ENCODE measurements at places on chromosomes 11 and 22.

DNA sequence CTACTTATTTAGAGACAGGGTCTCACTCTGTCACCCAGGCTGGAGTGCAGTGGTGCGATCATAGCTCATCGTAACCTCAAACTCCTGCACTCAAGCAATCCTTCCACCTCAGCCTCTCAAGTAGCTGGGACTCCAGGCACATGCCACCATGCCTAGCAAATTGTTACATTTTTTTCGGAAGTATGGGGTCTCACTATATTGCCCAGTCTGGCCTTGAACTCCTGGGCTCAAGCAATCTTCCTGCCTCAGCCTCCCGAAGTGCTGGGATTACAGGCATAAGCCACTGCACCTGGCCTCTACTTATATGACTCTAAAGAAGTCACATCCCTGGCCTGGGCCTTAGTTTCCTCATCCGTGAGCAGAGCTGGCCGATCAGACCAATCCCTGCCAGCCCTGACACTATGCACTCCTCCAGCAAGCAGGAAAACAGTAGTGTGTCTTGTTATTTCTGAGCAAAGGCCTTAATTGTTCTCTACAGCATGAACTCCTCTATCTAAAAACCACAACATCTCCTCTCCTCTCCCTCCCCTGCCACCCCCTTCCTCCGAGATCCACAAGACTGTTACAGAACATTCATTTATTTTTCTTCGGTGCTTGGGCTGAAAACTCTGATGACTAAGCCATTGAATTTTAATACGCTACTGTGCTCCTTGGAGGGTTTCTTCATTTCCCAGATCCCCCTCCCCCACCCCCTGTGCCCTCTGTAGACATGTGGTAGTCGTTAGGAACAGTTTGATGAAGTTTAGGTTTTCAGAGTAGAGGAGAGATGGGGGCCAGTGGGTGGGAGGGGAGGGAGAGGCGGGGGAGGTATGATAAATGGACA is 91.5 kb downstream of the ABTB2 start:
- no peak for DNase-seq

DNA sequence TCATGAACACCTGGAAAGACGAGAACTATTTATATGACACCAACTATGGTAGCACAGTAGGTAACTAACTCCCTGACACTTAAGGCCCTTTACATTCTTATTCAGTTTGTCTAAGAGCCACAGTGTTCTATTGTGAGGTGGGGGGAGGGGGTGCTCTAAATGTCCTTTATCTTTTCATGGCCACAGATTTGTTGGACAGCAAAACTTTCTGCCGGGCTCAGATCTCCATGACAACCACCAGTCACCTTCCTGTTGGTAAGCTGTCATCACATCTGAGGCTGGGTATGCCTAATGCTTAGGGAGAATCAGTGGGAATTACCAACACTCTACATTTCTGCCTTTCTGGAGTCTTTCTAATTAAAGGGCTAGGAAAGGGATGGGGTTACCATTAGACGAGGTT is 30.7 kb downstream of the EHF start:
- no peak for DNase-seq

- DNase-seq = no peak
Observed at GRCh38 chr22:28915969-28916368, 32.6 kb downstream of the ZNRF3 start.

- DNase-seq = no peak
Observed at GRCh38 chr11:121842192-121842585, 273.8 kb downstream of the BLID start.

DNA sequence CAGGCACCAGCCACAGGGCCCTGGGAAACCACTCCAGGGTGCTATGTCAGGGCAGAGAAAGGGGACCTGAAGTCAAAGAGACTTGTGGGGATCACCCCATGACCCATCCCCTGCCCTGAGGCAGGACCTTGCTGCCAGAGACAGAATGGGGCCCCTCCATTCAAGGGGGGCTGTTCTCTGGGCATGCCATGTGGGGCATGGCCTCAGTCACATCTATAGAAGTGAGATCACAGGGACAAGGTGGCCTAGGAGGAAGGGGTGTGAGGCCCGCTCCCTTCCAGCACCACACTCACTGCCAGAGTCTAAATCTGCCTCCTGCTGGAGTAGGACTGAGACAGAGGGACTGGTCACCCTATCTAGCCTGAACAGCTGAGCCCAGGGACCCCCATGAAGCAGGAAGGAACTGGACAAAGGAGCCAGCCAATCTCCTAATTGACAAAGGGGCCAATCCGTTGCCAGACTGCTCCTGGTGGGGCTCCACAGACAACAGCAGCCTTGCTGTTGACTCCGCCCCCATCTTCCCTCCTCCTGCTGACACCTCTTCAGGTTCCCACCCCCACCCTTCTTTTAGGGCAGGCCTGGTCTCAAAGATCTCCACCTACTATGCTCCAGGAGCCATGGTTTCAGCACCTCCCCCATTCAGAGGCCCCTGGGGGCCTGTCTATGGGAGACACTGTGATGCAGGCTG is 26.0 kb downstream of the NEAT1 start:
- DNase-seq = no peak

DNA sequence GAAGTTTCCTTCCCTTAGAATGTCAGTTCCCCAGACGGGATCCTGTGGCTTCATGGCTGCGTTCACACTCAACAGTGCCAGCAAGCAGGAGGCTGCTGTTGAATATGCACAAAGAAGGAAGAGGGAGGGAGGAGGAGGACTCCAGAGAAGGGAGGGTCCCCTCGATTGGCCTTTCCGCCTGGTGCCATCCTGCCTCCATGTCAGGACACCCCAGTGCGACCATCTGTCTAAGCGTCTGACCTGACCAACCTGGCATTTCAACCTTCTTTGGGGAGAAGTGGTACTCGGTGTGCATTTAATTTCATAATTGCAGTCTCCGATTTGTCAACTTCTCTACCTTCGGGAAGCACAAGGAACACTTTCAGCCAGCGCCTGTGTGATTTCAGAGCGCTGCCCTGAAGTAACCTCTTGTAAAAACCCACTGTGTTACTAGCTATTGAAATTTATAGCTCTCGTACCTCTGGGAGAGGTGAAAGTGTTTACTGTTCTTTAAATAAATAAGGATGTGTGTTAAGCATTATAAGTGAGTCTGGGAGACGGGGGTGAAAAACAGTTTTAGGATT is 1491.9 kb downstream of the TBC1D22A start:
- DNase-seq = no peak

DNA sequence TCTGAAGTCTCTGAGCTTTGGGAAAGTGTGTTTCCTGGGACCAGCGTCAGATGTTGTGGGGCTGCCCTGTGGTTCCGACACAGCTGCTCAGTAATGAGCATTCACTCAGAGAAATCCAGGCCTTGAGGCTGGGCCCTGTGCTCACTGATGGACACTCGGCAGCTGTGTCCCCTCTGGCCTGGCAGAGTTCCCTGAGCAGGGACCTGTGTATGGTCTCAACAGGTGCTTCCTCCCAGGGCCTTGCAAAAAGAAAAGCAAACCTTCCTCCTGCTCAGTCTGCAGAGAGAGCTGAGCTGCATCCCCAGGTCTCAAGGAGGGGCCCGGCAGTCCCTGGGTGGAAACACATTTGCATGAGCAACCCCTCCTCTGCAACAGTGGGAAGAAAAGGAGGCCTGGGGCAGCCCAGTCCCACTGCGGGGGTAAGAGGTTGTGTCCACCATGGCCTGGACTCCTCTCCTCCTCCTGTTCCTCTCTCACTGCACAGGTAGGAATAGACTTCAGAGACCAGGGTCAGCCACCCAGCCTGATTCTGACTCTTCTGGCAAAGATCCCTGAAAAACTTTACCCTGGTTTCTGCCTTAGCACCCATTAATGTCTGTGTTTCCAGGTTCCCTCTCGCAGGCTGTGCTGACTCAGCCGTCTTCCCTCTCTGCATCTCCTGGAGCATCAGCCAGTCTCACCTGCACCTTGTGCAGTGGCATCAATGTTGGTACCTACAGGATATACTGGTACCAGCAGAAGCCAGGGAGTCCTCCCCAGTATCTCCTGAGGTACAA is 131.2 kb downstream of the VPREB1 start:
- no peak for DNase-seq

DNA sequence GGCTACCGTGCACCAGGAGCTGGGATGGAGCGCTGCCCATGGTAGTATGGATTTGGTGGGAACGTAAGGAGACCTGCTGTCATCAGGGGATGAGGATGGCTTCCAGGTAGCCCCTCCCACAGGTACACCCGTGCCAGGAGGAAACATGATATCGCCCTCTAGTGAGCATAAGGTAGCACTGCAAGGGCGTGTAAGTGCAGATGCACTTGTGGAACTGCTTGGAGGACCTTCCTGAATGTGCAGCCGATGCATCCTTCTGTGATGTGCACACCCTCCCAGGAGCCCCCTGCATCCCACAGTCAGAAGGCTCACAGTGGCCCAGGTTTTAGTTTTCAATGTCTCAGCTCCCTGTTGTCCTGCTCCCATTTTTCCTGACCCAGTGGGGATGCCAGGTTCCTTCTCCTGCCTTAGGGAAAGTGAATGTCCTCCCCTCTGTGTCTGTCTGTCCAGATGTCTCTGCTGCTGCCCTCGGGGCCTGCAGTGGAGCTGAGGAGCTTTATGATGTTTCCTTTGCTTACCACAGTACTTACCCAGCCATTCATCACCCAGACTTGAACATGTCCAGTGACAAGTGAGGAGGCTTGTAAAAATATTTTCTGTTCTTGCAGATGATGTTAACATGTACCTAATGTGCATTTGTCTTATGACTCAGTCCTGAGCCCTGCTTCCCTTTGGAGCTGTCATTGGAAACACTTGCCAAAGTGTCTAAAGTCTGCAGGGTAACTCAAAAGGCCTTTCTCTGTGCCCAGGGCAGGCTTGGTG is 49.2 kb downstream of the DBX1 start:
- peak; percentile 29 for DNase-seq

- DNase-seq = no peak
Observed at GRCh38 chr11:10600570-10601248, 32.2 kb upstream of the LYVE1 start.

- DNase-seq = no peak
Observed at GRCh38 chr22:23305922-23306374, 125.6 kb downstream of the BCR start.

DNA sequence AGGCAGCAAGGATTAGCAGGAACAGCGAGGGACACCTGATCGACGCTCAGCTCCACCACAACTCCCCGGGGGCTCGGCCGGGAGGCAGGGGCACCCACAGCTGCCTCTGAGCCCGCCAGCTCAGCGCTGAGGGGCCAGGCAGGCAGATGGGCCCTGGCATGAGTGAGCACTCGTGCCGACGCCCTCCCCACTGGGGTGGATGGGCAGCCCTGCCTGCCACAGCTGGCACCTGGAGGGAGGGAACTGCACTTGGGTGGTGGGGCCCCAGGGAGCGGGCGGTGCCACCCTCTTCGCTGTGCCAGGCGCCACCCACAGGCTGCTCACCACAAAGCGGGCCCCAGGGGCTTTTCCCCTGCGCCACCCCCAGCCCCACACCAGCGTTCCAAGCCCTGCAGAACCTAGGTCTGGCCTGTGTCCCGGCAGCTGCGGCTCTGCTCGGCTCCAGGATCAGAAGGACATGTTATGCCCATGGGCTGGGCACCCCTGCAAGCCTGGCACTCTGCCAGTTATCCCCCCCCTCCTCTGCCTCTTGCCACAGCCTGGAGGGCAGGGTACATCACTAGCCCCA is 28.8 kb downstream of the WNT7B start:
- no peak for DNase-seq

DNA sequence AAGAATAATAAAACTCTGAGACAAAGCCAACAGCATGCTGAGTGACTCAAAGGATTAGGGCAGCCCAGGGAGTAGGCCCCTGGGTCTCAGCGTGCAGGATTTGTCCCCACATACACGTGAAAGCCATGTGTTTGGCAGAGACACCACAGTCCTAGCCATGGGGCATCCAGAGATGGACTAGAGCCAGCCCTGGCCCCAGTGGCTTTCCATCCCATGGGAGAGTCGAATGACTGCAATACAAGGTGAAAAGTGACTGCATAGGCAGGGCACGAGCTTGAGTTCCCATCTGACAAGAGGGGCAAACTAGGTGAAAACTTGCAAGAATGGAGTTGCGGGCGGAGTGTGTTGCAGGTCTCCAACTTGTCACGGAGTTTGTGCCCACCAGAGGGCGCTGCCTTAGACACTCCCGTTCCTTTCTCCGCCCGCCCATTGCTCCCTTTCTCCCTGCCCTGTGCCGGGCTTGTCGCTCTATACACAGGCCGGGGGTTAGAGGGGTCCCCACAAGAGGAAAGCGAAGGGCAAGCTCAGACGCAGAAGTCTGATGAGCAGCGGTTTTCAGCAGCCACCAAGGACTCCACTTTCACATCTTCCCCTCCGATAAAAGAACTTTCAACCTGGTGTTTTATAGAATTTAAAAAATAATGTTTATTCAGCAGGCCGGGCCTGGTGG is 24.2 kb downstream of the TSKU start:
- DNase-seq = peak; percentile 75

GRCh38 chr11:7672276-7672959 is 882 bp downstream of the CYB5R2 start:
- DNase-seq = no peak

- no peak for DNase-seq
Observed at GRCh38 chr11:115170133-115170815, 333.9 kb downstream of the CADM1 start.

DNA sequence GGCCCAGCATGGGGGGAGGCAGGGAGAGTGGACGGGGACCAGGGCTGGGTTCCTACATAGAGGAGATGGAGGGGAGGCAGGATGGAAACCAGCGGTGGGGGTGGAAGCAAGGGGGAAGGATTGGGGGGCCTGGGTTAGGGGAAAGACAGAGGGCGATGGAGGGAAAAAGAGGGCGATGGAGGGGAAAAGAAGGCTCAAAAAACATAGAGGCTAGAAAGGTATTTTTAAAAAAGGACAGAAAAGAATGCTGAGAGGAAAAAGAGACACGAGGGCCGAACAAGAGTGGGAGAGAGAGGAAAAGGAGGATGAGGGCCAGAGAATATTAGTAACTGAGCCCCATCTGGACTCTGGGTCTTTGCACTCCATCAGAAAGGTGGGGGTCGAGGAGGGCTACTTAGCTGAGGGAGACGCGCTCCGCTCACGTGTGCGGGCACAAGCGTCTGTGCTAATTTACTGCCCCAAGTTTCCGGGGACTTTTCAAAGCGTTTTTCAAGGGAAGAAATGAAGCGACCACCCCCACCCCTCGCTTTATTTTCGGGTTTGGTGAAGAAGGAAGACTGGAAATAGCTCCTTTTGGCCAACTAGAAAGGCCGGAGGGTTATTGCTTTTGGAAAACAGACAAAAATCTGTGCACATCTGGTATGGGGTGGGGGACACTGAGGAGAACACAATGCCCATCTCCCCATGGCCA is 14.5 kb downstream of the PAX6 start:
- DNase-seq = no peak

GRCh38 chr11:65014726-65015227 is 817 bp downstream of the ARL2 start:
- no peak for DNase-seq

GRCh38 chr11:10301656-10302358 is 3.1 kb upstream of the ADM start:
- no peak for DNase-seq

DNA sequence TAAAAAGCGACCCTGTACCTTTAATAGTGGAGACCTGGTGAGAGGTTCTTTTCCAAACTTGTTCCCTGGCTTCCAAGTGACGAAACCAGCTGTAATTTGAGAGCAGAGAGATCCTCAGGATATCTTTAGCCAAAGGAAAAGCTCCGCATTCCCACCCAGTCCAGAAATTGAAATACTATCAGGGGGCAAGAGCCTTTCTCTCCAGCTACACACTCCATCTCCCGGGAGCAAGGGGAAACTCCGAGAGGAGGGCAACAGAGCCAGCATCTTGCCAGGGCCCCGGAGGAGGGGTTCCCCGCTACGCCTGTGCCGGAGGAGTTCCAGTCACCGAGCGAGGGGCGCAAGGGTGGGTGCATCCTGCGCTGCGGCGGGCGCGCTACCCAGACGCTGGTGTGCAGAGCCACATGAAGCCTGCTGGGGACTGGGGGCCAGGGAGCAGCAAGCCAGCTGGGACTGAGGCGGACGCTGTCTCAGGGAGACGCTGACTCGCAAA is at the start of gene FIBIN:
Gene FIBIN (plus strand): TSS at position 148 of the 493 bp plus-strand sequence. CDS start 415 bp downstream, outside the sequence.
- no peak for DNase-seq

- DNase-seq = no peak
Observed at GRCh38 chr11:21930408-21930807, 262.5 kb upstream of the ANO5 start.
